ENCODE measurements at places on chromosomes 12 and 14. TPM values are rescaled to one million over a fixed set of nuclear protein-coding genes. Genes with fewer than 3 reads are reported as not detected.

NEUROD4 gene
- not detected for total RNA-seq

DNA sequence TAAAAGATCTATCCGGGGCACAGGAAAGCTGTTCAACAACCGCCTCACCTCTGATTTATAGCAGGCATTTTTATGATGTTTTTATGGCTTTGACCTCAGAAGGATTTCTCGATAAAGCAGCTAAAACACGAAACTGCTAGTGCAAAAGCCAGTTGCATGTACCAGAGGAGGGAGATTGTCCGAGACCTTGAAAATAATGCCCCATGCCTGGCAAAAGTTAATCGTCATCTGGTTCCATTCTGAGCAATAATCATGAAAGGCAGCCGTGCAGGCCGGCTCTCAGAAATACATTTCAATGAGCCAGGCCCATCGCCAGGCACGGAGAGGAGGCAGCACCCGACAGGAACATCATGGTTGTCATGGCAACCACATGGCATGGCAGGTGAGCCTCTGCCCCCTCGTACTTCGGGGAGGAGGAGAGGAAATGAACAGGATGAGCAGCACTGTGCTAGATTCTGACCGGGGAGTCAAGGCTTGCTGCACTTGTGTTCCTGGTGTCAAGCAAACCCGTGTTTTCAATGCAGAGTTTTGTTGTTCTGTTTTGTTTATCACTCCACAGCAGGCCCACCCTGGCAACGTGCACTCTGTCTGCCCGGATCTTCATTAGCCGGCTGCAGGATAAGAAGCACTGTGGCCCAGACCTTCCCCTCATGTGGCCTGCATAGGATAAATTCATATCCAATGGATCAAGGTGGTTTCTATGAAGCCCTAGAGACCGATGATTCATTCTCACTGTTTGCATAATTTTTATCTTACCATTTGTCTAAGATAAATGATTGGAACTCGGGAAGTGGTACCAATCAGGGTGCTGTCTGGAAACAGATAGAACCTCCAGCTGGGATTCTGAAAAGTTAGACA is 160.2 kb downstream of the RIMBP2 start:
- no peak overlapping the region for H3K27ac ChIP-seq
- H3K27me3 ChIP-seq, result no peaks in the 10 kb centered on the region
- H3K4me3 ChIP-seq, result no peak overlapping the region
- H3K4me1 ChIP-seq, result no peaks in the 10 kb centered on the region
- no peak for DNase-seq

GRCh38 chr14:61653507-61653906 is 41.8 kb upstream of the HIF1A start:
- H3K36me3 ChIP-seq, result no peaks in the 10 kb centered on the region
- peak overlapping the region; percentile 36 for H3K27ac ChIP-seq
- peak; percentile 88 for DNase-seq
- no peaks in the 10 kb centered on the region for H3K27me3 ChIP-seq

GRCh38 chr12:12099102-12099501 is 28.4 kb downstream of the BCL2L14 start:
- no peak overlapping the region for H3K4me3 ChIP-seq
- no peak overlapping the region for H3K27ac ChIP-seq
- H3K36me3 ChIP-seq, result 0 out of 2 replicates have a peak, but pooled peaks cover 4% of the 10 kb centered on the region
- no peaks in the 10 kb centered on the region for H3K27me3 ChIP-seq
